ENCODE measurements at places on chromosomes 16 and 17.
A peak's percentile ranks its signal among the peaks of the same experiment; 100 is the strongest.

GRCh38 chr17:15947976-15948752 lies 3.2 kb downstream of the ADORA2B start:
- DNase-seq: no peak

DNA sequence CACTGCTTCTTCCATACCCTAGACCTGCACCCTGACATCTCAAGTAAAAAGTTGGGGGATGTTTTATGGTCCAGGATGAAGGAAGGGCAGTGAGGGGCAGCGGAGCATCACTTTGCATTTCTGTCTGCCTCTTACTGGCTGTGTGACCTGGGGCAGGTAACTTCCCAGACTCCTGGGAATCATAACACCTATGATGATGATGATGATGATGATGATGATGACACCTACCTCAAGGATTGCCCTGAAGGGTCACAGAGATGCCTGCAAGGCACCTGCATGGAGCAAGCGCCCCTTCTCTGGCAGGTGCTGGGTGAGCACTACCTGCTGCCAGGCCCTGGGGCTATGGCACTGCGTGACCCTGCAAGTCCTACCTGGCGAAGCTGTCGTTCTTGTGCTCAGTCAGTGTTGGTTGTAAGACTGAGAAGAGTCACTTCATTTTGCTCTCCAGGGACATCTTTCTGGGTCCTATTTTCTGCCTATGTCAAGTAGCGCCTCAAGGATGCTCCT lies 46.2 kb upstream of the STH start:
- no peak for DNase-seq

- DNase-seq: no peak
These were observed 65.1 kb downstream of the WSCD1 start for GRCh38 chr17:6135236-6135635.

DNA sequence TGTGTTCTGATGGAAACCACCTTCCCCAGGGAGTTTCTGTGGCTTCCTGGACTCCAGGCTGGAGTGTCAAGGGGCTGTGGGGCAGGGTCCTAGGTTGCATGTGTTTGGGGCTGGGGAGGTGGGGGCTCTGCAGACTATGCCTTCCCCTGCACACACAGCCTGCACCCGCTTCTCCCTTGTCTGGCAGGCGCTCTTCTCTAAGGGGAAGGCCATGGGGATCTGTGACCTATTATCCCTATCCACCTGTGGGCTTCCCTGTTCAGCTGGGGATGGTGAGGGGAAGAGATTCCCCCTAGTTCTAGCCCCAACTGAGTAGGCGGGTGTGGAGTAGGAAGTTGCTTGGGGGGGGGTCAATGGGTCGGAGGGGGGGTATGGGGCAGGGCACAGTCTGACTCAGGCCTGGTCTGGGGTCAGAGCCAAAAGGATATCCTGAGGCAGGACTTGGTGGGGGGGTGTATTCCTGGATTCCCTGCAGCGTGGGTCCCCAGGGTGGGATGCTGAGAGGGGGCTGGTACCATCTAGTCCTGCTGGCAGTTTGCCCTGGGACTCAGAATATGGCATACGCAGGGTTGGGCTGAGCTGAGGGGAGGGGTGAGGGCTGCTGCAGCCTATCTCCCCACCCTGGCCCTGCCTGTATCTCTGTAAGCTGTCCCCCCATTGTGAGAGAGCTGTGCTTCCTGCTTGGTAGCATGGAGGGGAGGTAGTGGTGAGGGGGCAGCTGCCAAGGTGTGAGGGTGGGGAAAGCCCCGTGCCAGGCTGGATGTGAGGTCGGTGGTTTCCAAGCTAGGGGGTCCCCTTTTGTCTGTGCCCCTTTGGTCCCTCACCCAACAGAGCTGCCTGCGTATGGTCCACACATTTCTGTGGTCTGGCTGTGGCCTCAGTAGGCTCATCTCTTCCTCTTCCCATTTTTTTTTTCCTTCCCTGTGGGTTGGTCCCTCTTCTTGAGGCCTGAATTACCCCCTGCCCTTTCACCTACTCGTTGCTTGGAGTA lies 14.7 kb downstream of the RARA start:
- DNase-seq: peak; percentile 52

Data from activated CD4-positive, alpha-beta memory T cell treated with anti-CD3 and anti-CD28 coated beads, Interleukin-2, amount 10 ng/mL, durations not matched to agents 7 days and 5 days (primary cell).